Ammon's horn (tissue), 1 donor: ENCODE measurements at places on chromosomes 2 and 18.

DNA sequence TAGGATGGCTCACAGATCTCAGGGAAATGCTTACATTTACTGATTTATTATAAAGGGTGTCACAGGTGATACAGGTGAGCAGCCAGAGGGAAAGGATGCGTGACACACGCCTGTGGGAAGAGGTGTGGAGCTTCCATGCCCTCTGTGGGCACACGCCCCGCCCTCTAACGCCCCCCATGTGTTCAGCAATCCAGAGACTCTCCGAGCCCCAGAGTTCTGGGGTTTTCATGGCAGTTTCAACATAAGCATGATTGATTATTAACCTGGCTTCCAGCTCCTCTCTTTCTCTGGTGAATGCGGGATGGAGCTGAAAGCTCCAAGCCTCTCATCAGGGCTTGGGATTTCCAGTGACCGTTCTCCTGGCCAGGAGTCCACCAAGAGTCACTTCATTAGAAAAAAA lies 34.3 kb upstream of the ODC1 start:
- no peak for DNase-seq

- DNase-seq, result no peak
Observed at GRCh38 chr2:24658531-24659202, 134.5 kb downstream of the PTRHD1 start.

DNA sequence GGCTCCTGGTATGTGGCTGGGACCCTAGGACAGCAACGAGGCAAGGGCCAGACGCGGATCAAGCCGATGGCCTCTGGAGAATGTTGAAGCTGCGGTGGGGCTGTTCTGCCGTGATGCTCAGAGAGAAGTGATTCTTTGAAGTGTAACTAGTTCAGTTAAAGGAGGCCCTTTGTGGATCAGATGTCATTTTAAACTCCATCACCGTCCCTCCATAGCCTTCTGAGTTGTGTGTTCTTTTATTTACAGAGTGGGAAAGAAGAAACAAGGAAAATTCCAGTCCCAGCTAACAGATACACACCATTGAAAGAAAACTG lies 403 bp downstream of the PNO1 start:
- DNase-seq, result no peak

GRCh38 chr2:181805228-181806038 lies 86.1 kb upstream of the ITPRID2 start:
- peak; percentile 24 for DNase-seq

GRCh38 chr18:57841568-57841967 lies 38.5 kb upstream of the ATP8B1 start:
- DNase-seq, result no peak

GRCh38 chr2:150319658-150320555 lies 167.6 kb downstream of the RND3 start:
- no peak for DNase-seq

- no peak for DNase-seq
Observed at GRCh38 chr18:45730832-45731575, 7.0 kb downstream of the SLC14A1 start.
